ENCODE measurements at places on chromosomes 3 and 15. TPM values are rescaled to one million over a fixed set of nuclear protein-coding genes. Genes with fewer than 3 reads are reported as not detected.
A peak's percentile ranks its signal among the peaks of the same experiment; 100 is the strongest.

GABRG3 gene
- not detected for total RNA-seq

GRCh38 chr15:75801859-75802593 is 41.2 kb upstream of the UBE2Q2 start:
- peak; percentile 50 for DNase-seq

FBXW12 gene
- not detected for total RNA-seq

EFHB gene
- 1.0 TPM for total RNA-seq

NRROS gene
- not detected for total RNA-seq

Data from HFFc6 (cell line).